ENCODE measurements at places on chromosomes 4 and X.

- DNase-seq: no peak
Observed at GRCh38 chr4:29131304-29131703, 1588.9 kb upstream of the PCDH7 start.

- no peak for DNase-seq
Observed at GRCh38 chr4:101208171-101208570, 139.2 kb downstream of the PPP3CA start.

DNA sequence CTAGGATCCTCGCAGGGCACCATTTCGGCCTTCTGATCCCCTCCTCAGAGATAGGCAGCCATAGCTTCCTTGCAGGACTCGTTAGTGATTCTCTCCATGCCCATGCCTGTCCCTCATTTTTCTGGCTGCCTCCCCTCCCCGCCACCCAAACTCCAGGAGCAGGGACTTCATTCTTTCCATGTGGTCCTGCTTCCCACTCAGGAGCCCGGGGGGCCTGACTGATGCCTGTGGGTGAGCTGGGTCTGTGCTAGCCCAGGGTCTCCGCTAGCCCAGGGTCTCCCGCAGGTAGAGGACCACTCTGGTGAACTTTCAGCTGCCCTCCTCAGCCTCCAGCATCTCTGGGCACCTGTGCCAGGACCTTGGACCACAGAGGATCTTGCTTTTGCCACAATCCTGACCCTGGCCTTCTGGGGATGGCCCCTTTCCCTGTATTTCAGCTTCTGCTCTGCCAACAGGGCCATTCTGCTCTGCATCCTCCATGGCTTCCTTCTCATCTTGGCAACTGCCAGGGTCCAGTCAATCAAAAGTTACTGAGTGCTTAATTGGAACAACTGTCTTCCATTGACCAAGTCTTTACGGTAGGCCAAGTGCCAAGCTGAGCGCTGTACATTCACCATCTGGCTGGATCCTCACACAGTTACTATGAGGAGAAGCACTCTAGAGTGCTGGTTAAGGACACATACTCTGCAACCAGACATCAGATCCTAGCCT, 152.2 kb downstream of the EFNB1 start:
- no peak for DNase-seq

- no peak for DNase-seq
Observed at GRCh38 chr4:134636338-134637051, 434.9 kb upstream of the PABPC4L start.

GRCh38 chr4:43556262-43556661, 663.7 kb downstream of the GRXCR1 start:
- DNase-seq: no peak

DNA sequence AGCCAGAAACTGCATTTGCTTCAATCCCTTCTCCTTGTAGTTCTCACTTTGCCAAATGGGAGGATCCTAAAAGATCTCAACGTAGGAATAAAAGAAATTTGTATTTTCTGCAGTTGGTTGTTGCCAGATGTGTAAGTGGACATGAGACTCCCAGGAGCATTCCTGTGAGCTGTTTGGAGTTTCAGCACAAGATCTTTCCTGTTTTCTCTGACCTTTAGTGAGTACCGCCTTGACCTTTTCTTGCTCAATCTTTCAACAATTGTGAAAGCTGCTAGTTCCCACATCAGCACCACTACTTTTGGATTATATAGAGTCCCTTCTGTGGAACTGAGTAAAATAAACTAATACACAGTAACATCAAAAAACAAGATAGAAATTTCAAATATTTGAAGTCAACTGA, 683.8 kb upstream of the PABPC4L start:
- no peak for DNase-seq

DNA sequence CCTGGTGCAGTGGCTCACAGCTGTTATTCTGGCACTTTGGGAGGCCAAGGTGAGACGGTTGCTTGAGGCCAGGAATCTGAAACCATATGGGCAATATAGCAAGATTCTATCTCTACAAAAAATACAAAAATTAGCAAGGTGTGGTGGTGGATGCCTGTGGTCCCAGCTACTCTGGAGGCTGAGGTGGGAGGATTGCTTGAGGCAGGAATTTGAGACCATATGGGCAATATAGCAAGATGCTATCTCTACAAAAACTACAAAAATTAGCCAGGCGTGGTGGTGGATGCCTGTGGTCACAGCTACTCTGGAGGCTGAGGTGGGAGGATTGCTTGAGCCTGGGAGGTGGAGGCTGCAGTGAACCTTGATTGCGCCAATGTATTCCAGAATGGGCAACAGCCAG, 2.3 kb downstream of the ADGRG4 start:
- no peak for DNase-seq

GRCh38 chr4:54054501-54054900, 9.9 kb downstream of the CHIC2 start:
- DNase-seq: no peak

- DNase-seq: no peak
Observed at GRCh38 chr4:42488554-42488953, 91.3 kb downstream of the SHISA3 start.

DNA sequence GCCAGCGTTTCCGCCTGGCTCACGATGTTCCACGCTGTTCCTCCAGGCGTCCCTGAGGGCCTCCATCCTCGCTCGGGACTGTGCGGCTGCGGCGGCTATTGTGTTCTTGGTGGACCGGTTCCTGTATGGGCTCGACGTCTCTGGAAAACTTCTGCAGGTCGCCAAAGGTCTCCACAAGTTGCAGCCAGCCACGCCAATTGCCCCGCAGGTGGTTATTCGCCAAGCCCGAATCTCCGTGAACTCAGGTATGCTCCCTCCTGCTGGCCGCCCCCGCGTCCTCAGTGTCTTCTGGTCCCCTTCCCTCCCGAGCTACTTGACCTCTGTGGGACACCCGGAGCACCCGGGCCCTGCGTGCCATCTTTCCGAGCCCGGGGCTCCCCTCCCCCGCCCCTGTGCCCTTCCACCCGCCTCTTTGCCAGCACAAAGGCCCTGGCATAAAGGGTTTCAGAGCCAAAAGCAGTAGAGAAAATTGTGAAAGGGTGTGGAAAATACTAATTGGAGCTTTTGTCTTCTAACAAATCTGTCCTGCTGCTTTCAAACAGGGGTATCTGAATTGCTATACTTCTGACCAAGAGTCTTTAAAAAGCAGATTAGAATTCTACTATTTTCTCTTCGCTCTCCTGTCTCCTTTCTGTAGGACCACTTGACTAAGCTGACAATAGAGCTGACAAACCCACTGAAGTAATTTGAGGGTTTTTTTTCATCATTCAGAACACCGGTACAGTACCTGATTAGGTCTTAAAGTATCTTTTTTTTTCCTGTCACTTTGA, 104.0 kb downstream of the NEUROG2 start:
- no peak for DNase-seq

DNA sequence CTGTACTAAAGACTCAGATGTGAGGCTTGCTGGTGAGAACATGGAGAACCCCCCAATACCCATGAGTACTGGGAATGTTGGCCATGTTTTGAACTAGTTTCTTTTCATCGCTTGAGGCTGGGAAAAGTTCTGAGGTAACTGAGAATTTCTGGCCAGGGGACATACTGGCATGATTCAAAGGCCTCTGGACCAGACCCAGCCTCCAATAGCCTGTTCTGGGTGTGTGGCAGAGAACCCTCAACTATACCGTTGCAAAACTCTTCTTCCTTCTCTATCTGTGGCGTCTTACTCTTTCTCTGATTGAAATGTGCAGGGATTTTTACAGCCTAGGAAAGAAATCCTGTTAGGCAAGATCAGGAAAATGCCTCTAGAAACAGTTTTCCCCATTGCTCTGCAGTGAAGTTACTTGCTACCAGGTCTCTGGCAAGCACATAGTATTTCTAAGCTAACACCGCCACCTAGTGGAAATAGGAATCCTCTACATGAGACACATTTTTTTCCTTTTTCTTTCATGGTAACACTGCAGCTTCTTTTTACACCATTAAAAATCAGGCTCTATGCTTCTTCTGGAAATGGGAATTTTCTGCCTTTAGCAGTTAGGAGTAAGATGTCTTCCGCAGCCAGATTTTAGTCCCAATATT, 170.7 kb upstream of the ZCCHC13 start:
- DNase-seq: peak; percentile 59

- no peak for DNase-seq
Observed at GRCh38 chr4:99991741-99992140, 41.7 kb upstream of the H2AZ1 start.

GRCh38 chr4:76804096-76804495, 93.8 kb downstream of the SOWAHB start:
- DNase-seq: no peak

DNA sequence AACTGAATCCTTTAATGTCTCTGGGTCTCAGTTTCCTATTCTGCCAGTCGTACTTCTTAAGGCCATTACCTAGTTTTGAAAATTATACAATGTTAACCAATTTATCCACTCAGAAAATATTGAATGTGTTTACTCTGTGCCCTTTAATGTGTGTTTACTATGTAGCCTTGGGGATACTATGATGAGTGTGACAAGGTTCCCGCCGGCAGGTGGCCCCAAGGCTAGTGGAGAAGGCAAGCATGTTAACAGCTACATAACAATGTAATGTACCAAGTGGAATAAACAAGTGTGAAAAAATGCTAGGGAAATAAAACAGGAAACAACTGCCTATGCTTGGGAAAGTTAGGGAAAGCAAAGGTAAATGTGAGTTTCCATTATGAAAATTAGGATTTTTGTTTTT, 187.3 kb upstream of the MBNL3 start:
- DNase-seq: no peak

DNA sequence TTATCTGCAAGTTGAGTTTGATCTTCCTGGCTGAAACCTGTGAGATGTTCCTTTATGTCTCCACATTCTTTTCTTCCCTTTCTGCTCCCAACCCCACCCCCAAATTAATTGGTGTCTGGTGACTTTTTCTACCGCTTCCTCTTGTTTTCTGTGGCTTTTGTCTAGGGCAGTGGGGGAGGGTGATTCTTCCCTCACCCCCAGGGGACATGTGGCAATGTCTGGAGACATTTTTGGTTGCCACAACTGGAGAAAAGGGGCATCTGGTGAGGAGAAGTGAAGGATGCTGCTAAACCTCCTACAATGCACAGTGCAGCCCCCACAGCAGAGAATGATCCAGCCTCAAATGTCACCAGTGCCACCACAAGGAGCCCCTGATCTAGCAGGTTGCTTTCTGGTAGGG, 152.9 kb downstream of the NHS start:
- DNase-seq: no peak

DNA sequence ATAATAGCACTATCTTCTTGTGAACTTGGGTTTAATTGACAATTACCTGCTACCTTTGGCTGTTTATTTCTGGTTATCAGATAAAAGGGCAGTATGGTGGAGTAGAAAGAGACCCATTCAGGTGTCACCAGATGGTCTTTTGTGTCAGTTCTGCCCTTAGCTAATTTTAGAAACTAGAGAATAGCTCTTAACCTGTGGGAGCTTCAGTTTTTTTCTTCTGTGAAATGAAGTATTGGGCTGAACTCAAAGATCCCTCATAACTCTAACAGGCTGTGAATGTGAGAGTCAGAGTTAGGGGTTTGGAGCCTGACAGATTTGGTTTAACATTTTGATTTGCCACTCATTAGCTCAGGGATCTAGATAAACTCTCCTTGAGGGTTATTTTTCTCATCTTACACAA, 335.2 kb downstream of the PPP1R2C start:
- no peak for DNase-seq

- no peak for DNase-seq
Observed at GRCh38 chrX:77223046-77223445, 224.1 kb upstream of the FGF16 start.

DNA sequence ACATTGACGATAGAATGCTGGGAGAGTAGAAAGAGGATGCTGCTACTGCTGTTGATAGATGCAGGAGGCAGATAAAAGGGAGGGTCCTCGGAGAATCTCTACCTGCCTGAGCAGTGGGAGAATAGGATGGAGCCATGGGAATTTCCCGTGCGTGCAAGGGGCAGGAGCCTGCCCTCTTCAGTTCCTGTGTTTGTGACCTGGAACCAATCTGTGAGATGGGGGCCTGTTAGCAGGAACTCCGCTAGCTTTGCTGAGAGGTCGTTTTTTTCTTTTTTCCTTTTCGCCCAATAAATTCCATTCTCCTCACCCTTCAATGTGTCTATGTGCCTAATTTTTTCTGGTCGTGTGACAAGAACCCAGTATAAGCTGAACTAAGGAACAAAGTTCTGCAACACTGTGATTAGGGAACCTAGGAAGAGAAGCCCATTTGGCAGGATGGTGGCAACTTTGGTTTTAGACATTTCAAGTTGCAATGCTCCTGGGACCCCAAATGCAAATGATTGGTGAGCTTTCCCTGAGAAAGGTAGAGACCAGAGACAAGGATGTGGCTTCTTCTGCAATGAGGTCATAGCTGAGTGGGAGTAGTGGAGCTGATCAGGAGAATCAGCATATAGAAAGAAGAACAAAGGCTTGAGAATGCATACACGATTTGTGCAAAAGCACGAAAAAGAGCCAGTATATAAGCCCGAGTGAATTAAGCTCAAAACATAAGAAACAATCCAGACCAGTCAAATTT, 23.9 kb downstream of the SLC39A8 start:
- DNase-seq: no peak

- no peak for DNase-seq
Observed at GRCh38 chr4:103915224-103915869, 195.6 kb upstream of the TACR3 start.

- DNase-seq: no peak
Observed at GRCh38 chr4:147039976-147040575, 94.4 kb upstream of the TTC29 start.

DNA sequence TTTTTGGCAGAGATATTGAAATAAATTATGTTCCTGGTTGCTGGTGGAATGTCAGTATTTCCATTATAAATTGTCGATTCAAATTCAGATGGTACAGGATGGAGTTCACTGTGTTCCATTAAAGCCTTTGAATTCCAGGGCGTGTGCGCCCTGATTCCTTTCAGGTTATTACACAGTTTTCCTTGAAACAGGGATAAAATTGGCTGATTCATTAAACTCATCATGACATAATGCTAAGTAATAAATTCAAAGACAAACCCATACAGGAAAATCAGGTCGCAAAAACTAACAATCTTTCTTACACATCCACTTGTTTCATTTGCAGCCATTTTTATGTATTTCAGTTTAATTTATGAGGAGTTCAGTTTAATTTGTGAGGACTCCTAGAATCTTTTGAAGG, 51.1 kb downstream of the RWDD4 start:
- DNase-seq: no peak

- DNase-seq: peak; percentile 11
Observed at GRCh38 chr4:48699475-48699874, 80.6 kb downstream of the FRYL start.

DNA sequence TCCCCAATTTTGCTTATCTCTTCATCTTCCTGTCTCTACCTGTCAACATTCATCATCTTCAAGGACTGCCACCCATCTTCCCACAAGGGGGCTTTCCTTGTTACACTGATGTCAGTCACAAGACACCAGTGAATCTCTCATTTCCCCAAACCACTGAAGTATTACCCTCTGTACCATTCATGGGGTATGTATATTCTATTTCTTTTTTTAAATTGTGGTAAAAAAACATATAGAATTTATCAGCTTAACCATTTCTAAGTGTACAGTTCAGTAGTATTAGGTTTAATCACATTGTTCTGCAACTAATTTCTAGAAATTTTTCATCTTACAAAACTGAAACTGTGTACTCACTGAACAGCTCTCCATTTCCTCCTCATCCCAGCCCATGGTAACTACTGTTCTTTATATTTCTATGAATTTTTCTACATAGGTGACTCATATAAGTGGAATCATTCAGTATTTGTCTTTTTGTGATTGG, 98.6 kb downstream of the LARP7 start:
- no peak for DNase-seq
